ENCODE measurements at places on chromosomes 16 and 17.

DNA sequence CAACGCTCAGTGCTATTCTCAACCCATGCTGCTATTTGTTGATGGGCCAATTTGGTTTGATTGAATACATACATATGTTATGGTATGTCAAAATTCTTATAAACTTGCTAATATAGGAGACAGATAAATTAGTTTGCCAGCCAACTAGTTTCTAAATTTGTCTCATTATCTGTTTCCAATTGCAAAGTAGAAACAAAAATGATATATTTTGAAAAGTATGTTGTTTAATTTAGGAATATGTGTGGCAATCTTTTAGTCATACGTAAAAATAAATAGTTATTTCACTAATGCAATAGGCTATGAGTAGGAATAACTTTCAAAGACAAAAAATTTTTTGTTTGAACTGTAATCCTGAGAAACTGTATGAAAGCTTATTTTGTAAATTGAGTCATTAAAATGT lies 210.6 kb upstream of the KCNJ16 start:
- no peak for DNase-seq

GRCh38 chr17:4501295-4501949 lies 2.7 kb downstream of the SPNS2 start:
- DNase-seq, result no peak

DNA sequence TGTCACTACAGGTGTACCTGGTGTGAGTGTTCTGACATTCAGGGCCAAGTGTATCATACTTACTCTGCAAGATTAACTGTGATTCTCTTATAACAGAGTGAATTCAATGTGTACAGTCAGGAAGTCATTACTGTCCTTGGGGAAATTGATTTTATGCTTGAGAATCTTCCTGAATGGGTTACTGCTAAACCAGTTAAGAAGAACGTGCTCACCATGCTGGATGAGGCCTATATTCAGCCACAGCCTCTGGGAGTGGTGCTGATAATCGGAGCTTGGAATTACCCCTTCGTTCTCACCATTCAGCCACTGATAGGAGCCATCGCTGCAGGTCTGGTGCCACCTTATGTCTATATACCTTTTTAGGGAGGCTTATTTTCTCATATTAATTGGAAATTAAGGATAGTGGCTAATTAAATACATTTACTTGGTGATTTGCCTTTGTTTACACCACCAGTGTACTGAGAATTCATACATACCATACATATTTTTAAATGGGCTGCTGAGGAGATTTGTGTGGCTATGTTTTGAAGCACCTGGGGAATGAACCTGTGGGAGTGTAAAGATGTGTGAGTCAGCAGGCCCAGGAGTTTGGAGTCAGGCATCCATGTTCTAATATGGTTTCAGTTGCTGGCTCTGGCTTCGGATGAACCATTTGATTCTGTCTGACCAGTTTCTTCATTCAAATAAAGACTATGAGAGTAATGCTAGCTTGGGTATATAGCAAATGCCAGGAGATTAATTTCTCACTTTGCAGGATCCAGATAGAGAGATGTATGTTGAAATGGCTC lies 3.1 kb downstream of the ALDH3A2 start:
- DNase-seq, result no peak

GRCh38 chr17:41871789-41872188 lies 6.6 kb upstream of the KLHL11 start:
- DNase-seq, result no peak

DNA sequence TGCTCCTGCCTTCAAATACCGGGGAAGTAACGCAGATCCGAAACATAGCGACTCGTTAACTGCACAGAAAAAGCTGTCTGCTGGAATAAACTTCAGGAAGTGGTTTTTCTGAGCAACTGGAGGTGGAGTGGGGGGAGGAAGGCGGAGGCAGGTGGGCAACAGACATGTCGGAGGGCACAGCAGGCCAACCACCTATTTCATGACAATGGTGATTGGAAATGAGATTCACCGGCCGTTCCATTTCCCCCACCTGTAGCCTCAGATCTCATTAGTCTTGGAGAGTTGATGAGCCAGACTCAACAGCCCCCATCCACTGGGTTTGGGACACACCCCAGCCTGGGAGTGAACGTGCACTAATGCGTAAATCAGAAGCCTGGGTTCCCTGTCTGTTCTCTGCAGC lies 7.7 kb upstream of the PECAM1 start:
- DNase-seq, result no peak

DNA sequence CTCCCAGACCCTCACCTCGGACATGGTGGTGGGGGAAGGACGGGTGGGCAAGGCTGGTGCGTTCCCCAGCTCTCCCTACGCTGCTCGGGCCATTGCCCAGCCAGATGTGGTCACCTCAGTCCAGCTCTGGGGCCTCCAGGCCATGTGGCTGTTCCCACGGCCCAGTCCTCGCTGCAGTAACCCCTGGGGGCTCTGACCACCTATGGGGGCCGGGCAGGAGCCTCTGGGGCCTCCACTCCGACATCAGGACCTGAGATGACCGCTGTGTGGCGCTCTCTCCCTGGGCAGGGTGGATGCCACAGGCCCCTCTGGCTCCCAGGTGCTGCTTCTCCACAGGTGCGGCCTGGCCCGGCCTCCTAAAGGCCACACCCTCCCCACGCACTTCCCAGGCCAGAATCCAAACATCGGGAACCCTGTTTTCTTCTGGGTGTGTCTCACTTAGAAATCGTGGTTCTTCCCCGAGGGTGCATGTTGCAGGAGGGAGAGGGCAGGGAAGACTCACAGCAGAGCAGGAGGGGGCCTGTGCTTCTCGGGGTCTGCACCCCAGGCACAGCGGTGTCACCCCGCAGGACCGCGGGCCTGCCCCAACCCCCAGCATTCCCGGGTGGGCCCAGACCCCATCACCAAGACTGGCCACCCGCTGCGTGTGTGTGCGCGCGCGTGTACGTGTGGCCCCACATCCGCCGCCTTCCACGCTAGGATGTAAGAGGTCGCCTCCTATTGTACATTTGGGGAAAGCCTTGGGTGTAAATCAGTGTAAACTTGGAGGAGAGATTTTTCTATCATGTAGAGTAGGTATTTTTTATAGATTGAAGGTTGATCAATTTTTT lies 5.9 kb upstream of the CAPN15 start:
- no peak for DNase-seq

- no peak for DNase-seq
Measured at GRCh38 chr16:19269098-19269497, 16.4 kb upstream of the CLEC19A start.

GRCh38 chr17:12282056-12282455 lies 261.4 kb downstream of the MAP2K4 start:
- no peak for DNase-seq

- DNase-seq, result no peak
Measured at GRCh38 chr16:84220851-84221250, 19.0 kb downstream of the KCNG4 start.

- DNase-seq, result no peak
Measured at GRCh38 chr16:66534376-66534799, 15.5 kb downstream of the TK2 start.

DNA sequence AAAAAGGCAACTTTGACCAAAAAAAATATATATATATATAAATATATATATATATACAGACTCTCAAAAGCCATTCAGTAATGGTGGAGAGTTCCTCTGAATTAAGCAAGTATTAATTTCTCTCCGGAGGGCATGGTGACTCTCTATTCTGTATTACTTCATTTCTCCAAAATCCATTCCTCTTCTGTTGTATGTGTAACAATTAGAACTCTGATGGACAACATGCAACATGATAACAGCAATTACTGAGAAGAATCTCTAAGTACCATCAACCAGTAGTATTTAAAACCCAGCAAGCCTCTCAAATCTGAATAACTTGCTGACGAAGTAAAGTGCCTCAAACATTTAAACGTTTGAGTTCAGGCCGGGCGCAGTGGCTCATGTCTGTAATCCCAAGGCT lies 2.3 kb downstream of the GRB2 start:
- DNase-seq, result no peak

GRCh38 chr16:27270349-27270748 lies 1.8 kb upstream of the NSMCE1 start:
- no peak for DNase-seq

- no peak for DNase-seq
Measured at GRCh38 chr16:11495066-11495407, 91.7 kb downstream of the LITAF start.

DNA sequence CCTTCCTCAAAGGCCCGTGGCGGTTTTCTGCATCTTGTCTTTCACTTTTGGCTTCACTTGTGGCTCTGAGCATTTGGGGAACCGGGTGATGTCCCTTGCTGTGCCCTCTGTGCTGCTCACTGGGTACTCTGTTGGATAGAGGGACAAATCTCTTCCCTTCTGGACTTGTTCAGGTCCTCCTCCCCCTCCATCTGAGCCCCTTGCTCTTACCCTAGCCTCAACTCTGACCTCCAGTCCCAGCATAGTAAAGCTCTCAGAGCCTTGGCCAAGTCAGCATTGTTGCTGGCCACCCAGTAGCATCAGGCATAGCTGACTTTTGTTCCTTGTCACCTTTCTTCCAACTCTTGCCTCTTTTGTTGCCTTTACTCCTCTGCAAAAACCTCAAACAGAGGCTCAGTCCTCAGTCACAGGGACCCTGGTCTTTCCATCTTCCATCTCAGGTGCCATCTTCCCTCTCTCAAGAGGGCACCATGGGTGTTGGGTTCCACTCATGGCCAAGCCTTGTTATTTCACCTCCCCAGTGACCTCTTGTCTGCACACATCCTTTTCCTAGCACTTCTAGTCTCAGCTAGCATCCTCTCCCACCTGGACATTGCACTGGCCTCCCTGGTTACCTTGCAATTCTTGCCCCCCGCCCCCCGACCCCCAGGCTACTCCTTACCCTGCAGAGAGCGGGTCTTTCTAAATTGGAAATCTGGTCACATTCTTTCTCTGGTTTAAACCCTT lies 393 bp upstream of the PSMB10 start:
- DNase-seq, result peak; percentile 74

- DNase-seq, result no peak
Measured at GRCh38 chr17:34584805-34585416, 5.5 kb downstream of the TMEM132E start.

GRCh38 chr17:62716834-62717588 lies 89.5 kb downstream of the MRC2 start:
- DNase-seq, result no peak

DNA sequence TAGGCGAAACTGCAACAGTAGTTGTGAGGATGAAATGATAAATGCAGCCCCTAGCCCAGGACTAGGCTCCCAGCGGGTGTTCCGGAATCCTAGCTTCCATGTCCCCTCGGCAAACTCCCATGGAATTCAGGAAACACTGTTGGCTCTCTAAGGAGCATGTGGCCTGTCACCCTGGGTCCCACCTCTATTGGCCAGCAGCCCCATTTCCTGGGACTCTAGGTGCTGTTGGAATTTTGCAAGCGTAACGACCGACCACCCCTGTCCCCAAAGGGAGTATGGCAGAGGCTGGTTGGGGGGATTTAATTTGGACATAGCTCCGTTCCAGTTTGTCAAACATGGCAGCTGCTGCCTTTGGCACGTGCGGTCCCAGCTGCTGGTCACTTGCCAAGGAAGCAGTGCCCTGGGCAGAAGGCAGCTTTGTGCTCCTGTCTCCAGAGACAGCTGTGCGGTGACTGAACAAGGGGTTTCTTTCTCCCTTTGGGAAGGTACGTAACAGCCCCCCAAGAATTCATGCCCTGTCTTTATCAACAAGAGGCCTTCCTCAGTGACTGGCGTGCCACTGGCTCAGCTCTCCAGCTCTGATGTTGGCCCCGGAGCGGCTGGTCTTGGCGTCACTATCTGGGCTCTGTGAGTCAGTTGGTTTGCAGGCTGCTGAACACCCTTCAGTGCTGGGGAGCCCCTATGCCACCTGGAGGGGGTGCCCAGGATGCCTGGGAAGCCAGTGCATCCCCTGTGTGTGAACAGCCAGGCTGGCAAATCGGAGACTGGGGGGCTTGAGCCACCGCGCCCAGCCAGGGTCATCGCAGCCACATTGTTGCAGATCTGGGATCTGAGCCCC lies 235.2 kb upstream of the TNRC6C start:
- no peak for DNase-seq

- no peak for DNase-seq
Measured at GRCh38 chr17:21072745-21073197, 30.0 kb upstream of the USP22 start.

- no peak for DNase-seq
Measured at GRCh38 chr16:8571061-8571596, 19.2 kb downstream of the TMEM114 start.

DNA sequence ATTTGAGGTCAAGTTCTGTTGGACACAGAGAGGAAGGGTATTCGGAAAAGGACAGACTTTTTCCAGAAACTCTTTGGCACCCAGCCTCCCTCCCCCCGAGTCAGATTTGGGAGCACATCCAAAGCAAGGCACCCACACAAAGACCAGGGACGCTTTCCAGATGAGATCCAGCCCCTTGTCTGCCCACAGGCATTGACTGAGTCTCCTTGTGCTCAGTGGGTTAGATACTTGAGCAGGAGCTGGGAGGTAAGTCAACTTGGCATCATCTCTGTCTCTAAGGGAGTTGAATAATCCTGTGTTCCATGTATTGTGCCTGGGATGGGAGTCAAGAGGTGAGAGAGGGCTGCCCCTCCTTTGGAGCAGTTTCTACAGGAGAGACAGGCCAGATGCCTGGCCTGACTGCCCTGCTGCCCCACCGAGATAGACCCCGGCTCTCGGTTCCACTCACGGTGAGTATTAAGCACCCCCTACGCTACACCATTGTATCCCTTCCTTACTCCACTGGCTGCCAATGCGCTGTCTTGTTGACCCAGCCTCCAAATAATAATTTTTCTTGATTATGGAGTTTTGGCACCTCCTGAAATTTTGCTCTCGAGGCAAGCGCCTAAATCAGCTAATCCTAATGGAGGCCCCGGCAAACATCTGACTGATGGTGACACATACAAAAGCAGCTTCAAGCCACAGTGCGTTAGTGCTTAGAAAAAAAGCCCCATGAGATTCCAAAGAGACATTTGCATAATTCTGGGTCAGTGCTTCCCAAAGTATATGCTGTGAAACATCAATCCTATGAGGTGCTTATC lies 29.6 kb upstream of the MAP3K14 start:
- DNase-seq, result no peak

GRCh38 chr17:35046740-35047283 lies 16.7 kb downstream of the RFFL start:
- no peak for DNase-seq

DNA sequence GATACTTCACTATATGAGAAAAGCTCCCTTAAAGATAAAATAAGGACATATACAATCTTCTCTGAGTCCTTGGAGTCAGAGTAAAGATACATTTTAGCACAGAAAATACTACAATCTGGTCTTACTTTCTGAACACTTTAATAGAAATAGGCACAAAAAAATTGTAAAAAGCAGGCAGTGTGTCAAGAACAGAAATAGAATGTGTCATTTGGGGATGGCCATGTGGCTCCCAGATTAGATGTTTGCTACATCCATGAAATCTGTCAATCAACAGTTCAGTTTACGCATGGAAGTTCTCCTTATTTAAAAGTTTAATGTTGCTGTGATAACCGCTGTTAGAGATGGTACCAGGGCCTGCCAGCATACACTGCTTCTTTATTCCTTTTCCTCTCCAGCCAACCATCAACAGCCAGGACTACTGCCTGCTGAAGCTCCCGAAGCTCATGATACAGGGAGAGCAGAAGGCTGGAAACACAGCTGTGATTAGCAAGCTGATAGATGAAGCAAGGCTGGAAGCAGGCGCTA lies 278.5 kb downstream of the CEP112 start:
- no peak for DNase-seq

Data from hematopoietic multipotent progenitor cell treated with erythropoietin and hydrocortisone succinate and interleukin-3 and kit ligand, for 15 days (in vitro differentiated cells).